ENCODE measurements at places on chromosomes 13 and 19. TPM values are rescaled to one million over a fixed set of nuclear protein-coding genes. Genes with fewer than 3 reads are reported as not detected.

DNA sequence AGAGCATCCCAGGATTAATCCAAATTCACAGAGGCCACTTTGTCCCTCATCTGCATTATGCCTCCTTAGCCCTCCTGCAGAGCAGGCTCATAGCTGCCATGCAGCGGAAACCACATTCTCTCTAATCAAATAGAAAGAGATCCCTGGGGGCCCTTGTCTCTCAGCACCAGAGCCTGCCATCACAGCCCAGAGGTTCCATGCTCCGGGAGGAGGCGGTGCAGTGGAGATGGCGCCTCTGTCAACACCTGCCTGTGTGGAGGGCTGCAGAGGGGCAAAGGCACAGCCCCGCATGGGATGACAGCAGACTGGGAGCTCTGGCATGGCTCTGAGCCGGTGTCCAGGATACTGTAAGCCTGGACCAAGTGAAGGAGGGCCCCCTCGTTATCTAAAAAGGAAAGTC lies 111.3 kb downstream of the SLC7A1 start:
- H3K4me1 ChIP-seq = no peaks in the 10 kb centered on the region
- H3K36me3 ChIP-seq = no peaks in the 10 kb centered on the region
- H3K27ac ChIP-seq = no peak overlapping the region
- DNase-seq = no peak
- H3K27me3 ChIP-seq = no peaks in the 10 kb centered on the region

GRCh38 chr13:30725326-30726085 lies 9.8 kb upstream of the ALOX5AP start:
- H3K27ac ChIP-seq = no peak overlapping the region
- no peak for DNase-seq
- no peaks in the 10 kb centered on the region for H3K36me3 ChIP-seq
- no peak overlapping the region for H3K4me3 ChIP-seq
- no peaks in the 10 kb centered on the region for H3K27me3 ChIP-seq

GRCh38 chr13:92807353-92807752 lies 419.3 kb upstream of the GPC6 start:
- no peaks in the 10 kb centered on the region for H3K27me3 ChIP-seq
- DNase-seq = no peak
- no peaks in the 10 kb centered on the region for H3K36me3 ChIP-seq
- no peaks in the 10 kb centered on the region for H3K4me1 ChIP-seq
- no peak overlapping the region for H3K4me3 ChIP-seq

DNA sequence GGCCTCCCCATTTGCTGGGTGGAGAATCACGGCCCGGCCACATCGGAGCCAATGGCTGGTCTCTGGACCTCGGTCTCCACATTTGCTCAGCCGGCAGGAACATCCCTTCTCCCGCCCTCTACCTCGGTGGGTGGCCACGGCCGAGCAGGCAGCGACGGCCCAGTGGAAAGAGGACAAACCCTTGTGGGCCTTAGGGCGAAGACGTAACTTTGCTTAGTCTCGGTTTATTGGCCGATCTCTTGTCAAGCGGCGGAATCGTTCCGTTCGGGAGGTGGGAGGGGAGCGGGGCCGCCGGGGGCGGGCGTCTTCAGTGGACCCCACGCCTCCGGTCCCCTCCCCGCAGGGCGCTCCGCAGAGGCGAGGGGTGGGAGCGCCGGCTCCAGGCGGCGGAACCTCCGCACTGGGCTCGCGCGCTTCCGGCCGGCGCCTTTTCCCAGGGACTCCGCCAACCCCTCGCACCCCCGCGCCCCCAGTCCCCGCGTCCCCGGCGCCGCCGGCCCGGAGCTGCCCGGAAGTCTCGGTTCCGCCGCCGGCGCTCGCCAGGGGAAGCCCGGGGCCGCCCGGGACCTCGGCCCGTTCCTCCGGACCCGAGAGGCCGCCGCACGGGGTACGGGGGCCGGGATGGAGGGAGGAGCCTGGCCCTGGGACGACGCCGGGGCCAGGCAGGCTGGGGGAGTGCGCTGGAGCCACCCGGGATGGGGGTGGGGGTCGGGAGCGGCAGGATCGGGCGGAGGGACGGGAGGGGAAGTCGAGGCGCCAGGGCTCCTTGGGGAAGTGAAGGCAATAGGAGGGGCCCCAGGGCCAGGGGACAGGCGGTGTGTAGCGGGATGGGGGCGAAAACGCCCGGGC lies at the start of gene ZNF580:
Gene ZNF580, plus strand, starts transcription at position 426 of the 849 bp plus-strand sequence. CDS start 1,507 bp downstream, outside the sequence.
- peak within 1 kb of the TSS; percentile 63 for H3K4me3 ChIP-seq
- no peaks in the 10 kb centered on the region for H3K27me3 ChIP-seq
- H3K36me3 ChIP-seq = peaks cover 13% of the 10 kb centered on the region
- no peak for DNase-seq
- H3K27ac ChIP-seq = peak within 1 kb of the TSS; percentile 92

GRCh38 chr19:35142606-35143230 lies 337 bp upstream of the FXYD7 start:
- no peak overlapping the region for H3K27ac ChIP-seq
- H3K36me3 ChIP-seq = no peaks in the 10 kb centered on the region
- peak overlapping the region; percentile 31 for H3K4me3 ChIP-seq

DNA sequence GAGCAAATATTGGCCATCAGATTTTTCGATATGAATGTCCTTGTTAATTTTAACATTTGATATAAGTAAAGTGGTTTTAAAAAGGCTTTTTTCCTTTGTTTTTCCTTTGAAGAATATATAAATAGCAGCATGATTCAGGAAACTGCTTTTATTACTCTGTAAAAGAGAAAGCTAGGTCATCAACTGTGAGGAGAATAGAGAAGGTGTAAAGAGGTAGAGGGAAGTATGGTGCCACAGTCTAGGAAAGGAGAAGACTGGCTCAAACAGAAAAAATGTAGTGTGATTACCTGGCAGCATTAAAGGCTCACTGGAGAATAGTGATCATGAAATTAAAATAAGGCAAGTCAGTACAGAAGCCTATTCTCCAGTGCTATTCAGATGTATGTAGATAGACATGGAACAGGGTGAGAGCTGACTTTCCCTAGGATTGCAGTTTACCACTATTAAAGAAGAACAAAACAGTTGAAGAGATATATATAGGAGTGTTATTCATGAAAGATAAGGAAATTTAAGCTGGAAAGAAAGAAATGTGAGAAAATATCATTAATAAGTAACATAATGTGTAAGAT lies 1115.9 kb upstream of the PCDH9 start:
- no peaks in the 10 kb centered on the region for H3K27me3 ChIP-seq
- DNase-seq = no peak
- no peaks in the 10 kb centered on the region for H3K4me1 ChIP-seq
- no peak overlapping the region for H3K4me3 ChIP-seq
- no peak overlapping the region for H3K27ac ChIP-seq

The ANGPTL4 gene
- total RNA-seq = 46.6 TPM

DNA sequence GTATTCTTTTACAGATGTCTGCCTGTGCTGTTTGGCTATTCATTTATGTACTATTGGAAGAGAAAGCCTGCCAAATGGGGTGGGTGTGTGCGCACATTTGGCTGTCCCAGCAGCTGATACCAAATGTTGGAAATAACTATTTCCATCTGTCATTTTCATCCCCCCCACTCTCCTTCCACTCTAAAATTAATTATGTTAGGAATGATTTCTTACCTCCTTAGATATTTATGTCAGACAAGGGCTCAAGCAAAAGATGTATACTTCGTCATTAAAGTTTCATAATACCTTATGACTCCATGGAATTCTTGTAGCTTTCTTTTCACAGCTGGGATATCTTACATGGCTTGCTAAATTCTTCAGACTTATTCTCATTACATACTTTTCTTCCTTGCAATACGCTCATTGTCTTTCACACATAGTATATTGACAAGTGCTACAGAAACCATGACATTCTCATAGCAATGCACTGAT lies 18.6 kb downstream of the ITM2B start:
- DNase-seq = no peak
- H3K27me3 ChIP-seq = no peaks in the 10 kb centered on the region
- no peak overlapping the region for H3K27ac ChIP-seq
- no peak overlapping the region for H3K4me3 ChIP-seq
- no peaks in the 10 kb centered on the region for H3K4me1 ChIP-seq

The GYS1 gene
- total RNA-seq = 20.2 TPM

GRCh38 chr19:21947775-21948174 lies 63.0 kb downstream of the ZNF208 start:
- no peaks in the 10 kb centered on the region for H3K36me3 ChIP-seq
- H3K27ac ChIP-seq = no peak overlapping the region
- no peak for DNase-seq
- H3K4me3 ChIP-seq = no peak overlapping the region
- no peaks in the 10 kb centered on the region for H3K27me3 ChIP-seq
- no peaks in the 10 kb centered on the region for H3K4me1 ChIP-seq

The MUC16 gene
- total RNA-seq = 3.4 TPM

DNA sequence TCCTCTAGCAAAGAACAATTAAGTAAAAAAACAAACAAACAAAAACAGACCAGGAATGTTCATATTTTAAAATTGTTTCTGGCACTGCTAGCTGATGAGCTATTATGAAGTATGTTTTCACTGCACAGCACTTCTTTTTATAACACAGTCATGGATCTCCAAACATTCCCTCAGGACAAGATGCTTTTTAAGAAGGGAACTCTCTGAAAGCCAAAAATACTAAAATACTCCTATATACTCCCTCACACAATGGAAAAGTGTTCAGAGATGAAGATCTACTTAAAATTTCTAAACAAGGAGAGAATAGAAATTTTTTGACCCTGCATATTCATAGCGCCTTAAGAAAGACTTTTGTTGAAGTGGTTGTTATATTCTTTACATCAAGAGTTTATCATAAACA lies 926.8 kb downstream of the DIAPH3 start:
- no peak overlapping the region for H3K4me3 ChIP-seq
- no peak overlapping the region for H3K27ac ChIP-seq
- DNase-seq = no peak
- no peaks in the 10 kb centered on the region for H3K36me3 ChIP-seq
- no peaks in the 10 kb centered on the region for H3K4me1 ChIP-seq
- no peaks in the 10 kb centered on the region for H3K27me3 ChIP-seq

DNA sequence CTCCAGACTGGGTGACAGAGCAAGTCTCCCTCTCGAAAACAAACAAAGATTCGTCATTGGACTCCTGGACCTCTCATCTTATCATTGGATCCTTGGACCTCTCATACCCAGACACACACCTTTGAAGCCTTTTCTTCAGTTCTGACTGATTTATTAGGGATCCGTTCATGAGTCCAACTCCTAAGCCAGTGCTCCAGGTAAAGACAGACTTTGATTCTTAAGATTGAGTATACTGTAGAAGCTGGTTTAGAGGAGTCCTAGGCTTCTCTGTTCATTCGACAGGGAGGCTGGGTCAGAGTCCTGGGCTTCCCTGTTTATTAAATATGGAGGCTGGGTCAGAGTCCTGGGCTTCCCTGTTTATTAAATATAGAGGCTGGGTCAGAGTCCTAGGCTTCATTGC lies 38.7 kb downstream of the SACS start:
- H3K27me3 ChIP-seq = no peaks in the 10 kb centered on the region
- H3K27ac ChIP-seq = no peak overlapping the region
- H3K36me3 ChIP-seq = no peaks in the 10 kb centered on the region
- DNase-seq = no peak
- no peak overlapping the region for H3K4me3 ChIP-seq

GRCh38 chr19:20513189-20513904 lies 52.2 kb downstream of the ZNF737 start:
- no peak overlapping the region for H3K27ac ChIP-seq
- H3K4me3 ChIP-seq = no peak overlapping the region
- no peak for DNase-seq
- H3K36me3 ChIP-seq = no peaks in the 10 kb centered on the region
- no peaks in the 10 kb centered on the region for H3K4me1 ChIP-seq

DNA sequence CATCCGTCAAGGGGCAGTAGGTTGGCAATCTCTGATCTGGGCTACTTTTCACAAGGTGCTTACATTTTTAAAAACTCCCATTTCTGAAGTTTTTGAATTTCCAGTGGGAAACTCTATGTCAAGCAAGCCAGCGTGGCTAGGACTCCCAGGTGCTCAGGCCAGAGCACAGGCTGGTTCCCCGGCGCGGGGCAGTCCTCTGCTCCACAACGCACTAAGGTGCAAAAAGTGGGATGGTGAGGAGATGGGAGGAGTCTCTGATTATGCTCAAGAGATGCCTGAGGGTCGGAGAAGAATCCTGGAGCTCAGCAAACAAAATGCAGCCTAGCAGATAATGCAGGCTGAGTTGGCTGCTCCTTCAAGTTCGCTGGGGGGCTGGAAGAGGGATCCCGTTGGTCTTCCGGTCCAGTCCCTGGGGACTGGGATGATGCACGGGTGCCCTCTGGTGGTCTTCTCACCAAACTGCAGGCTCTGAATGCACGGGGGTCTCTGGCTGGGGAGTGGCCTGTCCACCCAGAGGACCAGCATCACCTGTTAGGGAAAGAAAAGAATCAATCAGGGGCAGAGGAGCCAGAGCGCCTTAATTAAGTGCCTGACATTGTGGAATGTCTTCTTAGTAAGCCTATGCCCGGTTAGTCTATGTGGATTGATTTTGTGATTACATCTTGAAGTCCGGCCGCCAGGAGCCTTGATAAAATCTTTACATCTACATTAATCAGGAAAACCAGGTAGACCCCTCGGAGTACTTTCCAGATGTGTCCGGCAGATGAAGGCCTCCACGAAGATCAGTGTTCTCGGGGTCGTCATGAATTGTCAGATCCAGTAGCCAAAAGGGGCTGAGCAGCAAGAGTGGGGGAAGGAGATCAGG lies 244.4 kb upstream of the MAB21L1 start:
- no peaks in the 10 kb centered on the region for H3K27me3 ChIP-seq
- H3K36me3 ChIP-seq = no peaks in the 10 kb centered on the region
- DNase-seq = peak; percentile 22

DNA sequence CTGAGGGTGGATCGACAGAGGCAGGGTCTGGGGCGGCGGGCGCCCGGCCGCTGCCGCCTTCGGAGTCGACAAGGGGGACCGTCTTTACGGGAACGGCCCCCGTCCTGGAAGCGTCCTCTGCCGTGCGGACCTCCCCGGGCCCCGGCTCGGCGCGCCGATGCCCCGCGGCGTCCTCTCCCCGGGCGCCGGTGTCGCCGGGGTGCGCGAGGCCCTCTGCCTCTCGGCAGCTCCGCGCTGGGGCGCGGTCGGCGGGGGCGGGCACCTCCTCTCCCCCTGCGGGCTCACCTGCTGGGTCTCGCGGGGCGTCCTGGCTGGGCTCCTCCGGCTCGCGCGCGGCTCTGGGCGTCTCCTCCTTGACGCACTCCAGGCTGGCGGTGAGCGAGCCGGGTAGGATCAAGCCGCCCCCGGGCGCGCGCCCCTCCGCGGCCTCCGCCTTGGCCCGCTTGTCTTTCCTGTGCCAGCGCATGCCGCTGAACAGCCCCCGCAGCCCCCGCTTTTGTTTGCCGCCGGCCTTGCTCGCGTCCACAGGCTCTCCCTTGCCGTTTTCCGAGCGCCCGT lies 1.5 kb downstream of the AMER2 start:
- H3K27ac ChIP-seq = no peak overlapping the region
- no peak overlapping the region for H3K4me3 ChIP-seq
- peaks cover 3% of the 10 kb centered on the region for H3K27me3 ChIP-seq
- no peak for DNase-seq

Data from Panc1 (cell line).